ENCODE measurements at places on chromosomes 4 and X.

GRCh38 chr4:32985256-32985655 lies 2265.1 kb downstream of the PCDH7 start:
- no peak for DNase-seq

- DNase-seq, result no peak
Observed at GRCh38 chrX:33194876-33195433, 16.4 kb downstream of the DMD start.

- no peak for DNase-seq
Observed at GRCh38 chr4:150072906-150073714, 5.1 kb upstream of the DCLK2 start.

GRCh38 chr4:335515-335914 lies 2.1 kb upstream of the ZNF141 start:
- no peak for DNase-seq

GRCh38 chr4:133145758-133146573 lies 3.1 kb upstream of the PCDH10 start:
- no peak for DNase-seq

DNA sequence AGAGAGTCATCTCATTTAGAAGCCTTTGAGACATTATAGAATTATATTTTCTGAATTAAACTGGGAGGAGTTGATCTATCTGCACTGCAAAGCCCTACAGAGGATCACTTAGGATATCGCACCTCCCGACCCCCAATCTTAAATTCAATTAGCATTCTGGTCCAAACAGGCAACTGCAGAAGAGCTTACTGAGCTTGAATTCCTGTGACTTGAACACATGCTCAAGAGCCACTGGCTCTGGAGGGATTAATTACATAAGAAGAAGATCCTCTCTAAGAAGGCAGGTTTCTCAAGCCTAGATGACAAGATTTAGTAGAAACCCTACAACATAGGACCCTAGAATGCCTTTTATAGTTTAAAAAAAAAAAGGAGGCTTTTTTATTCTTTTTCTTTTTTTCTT lies 548.9 kb downstream of the ARAP2 start:
- no peak for DNase-seq

DNA sequence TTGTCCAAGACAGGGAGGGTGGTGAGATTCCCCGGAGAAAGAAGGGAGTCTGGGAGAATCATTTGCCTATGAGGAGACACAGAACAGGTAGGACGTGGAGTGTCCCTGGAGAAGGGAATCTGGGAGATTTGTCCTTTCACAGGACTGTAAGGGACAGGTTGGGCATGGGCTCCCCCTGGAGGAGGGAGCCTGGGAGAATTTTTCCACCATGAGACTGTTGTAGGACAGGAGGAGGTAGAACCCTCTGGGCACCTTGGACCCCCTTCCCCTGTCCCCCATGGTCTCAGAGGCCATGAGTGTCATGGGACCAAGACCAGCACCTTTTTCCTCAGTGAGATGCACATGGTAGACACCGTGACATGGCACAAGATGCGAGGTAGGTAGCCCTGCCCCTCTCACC lies 2.8 kb downstream of the PORCN start:
- DNase-seq, result no peak
